ENCODE measurements at places on chromosomes 12 and 14.

DNA sequence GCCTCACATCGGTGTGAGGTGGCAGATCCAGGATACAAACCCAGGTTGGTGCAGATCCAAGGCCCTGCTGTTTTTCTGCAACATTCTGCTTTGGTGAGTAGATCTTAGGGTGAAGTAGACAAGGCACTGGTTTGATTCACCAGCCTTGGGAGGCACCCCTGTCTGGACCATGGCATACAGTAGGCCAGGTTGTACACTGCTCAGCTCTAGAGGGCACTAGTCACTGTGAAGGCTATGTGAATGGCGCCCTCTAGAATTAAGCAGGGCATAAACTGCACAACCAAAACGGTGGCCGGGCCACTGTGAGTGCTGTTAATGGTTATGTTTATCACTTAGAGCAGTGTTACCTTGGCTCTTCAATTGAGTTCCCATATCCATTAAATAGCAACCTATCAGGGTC is 280.6 kb upstream of the PWP1 start:
- peak; percentile 18 for DNase-seq

- DNase-seq: peak; percentile 37
Observed at GRCh38 chr14:55580470-55581341, 699 bp downstream of the KTN1 start.

DNA sequence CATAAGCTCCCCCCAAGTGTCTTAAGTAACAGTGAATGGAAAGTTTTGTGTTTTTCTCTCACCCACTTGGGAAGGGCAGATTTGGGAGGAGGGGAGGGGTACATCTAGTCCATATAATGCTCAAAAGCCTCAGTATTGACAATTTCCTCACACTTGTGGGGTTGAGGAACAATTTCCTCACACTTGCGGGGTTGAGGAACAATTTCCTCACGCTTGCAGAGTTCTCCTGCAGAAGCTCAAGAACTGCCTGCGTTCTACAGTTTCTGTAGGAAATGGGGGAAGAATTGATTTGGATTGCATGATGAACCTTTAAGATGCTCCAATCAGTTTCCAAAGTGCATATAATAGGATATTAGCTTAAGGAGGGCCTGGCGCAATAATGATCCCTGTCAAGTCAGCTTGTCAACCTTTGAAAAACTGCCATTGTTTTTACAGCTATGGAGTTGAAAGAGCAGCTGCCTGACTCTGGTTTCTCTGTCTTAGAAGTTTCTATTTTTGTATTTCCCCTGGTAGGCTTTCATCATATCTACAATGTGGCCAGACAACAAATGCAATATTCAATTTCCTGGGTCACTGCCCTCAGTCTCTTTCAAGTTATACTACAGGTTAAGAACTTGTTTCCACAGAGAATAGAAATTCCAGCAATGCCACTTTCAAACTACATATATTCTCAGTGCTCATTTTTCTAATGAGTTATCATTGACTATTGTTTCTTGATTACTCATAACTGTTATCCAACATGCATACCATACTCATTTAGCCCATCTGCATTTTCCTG is 66.5 kb downstream of the PLEKHG7 start:
- no peak for DNase-seq

DNA sequence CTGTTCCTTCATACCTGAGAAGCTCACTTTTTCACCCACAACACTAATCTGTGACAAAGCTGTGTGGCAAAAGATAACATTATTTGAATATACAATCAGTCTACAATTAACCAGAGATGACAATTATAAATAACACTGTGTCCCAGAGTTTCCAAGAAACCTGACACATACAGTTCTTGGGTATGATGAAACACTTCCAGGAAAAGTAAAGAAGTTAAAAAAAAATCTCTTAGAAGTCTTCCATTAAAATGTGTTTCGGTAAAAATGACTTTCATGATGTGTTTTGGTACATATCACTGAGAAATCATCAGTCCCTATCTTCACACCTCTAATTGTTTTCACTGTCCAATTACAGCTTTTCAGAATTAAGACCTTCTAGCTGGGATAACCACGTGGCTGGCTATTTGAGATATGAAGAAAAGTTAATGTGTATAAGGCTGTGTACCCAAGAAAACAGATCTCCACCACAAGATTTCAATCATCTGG is 390.2 kb downstream of the SOX5 start:
- no peak for DNase-seq

- DNase-seq: peak; percentile 89
Observed at GRCh38 chr14:64823305-64823861, 56.3 kb downstream of the SPTB start.
